ENCODE measurements at places on chromosomes 11 and 22.

GRCh38 chr22:50139843-50140415, 30.6 kb upstream of the PANX2 start:
- no peak for DNase-seq

DNA sequence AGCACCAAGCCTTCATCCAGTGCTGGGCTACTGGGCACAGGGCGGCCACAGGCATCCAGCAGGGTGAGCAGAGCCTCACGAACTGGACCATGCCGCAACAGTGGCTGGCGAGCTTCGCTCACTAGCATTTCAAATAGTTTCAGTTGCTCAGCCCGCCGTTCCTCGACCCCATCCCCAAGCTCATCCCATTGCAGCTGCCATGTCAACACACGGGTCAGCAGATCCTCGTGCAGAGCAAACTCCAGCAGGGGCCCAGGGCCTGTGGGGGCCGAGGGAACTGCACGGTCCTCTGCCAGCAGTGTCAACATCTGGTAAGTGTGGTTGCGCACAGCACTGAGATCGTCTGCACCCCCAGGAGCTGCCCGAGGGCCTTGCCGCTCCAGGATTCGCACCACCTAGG, 10.6 kb downstream of the FHIP1B start:
- DNase-seq: no peak

DNA sequence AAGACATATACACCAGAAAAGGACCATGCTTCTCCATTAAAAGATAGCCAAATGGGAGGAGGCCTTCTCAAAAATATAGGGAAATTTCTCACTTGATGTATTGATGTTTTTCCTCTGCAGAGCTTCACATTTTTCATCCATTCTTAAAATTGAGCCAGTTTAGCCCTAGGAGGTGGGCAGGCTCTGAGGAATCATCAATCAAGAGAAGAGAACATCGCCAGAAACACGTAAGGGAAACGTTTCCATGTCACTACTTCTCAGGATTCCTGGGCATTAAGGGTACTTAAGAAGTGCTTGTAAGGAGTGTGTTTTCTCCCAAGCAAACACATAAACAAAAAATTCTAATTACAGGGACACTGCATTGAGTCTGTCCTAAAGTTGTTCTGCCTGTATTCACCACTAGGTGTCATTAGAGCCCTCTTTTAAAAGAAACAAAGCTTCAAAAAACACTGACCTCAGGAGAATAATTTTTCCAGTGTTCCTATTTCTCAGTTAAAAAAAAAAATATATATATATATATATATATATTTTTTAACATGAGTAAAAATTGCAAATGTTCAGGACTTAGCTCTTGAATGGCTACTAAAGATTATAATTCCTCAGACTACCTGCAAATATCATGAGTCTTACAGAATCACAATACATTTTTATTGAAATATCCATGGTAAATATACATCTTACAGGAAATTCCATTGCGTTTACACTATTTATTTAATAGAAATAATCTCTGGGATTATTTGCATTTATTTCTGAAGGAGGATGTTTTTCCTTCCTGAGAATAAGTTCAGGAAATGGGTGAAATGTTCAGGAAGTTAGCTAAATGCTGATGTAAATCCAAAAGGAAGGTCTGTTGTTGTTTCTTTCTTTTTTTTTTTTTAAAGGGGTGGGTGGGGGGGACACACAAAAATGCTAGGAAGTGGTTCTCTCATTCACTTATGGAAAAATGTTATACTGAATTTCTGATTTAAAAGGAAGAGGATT, 16.0 kb downstream of the FZD4 start:
- no peak for DNase-seq

DNA sequence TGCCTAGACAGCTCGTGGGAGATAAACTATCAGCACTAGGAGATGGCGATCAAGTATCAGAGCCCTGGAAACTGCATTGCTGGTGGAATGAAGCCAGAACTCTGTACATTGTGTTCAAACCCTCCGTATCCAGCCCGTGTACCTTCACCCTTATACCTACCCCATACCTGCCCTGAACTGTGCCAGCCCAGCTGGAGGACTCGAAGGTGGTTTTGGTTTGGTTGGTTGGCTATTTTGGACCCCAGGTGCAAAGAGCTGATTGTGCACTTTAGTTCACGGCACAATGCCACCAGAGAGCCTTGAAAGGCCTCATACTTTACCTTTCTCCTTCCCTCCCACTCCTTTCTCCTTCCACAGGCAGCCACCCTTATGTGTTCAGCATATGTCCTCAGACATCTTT, 16.0 kb downstream of the FAM83F start:
- no peak for DNase-seq

GRCh38 chr11:119599864-119600541, 129.0 kb downstream of the NECTIN1 start:
- DNase-seq: no peak

DNA sequence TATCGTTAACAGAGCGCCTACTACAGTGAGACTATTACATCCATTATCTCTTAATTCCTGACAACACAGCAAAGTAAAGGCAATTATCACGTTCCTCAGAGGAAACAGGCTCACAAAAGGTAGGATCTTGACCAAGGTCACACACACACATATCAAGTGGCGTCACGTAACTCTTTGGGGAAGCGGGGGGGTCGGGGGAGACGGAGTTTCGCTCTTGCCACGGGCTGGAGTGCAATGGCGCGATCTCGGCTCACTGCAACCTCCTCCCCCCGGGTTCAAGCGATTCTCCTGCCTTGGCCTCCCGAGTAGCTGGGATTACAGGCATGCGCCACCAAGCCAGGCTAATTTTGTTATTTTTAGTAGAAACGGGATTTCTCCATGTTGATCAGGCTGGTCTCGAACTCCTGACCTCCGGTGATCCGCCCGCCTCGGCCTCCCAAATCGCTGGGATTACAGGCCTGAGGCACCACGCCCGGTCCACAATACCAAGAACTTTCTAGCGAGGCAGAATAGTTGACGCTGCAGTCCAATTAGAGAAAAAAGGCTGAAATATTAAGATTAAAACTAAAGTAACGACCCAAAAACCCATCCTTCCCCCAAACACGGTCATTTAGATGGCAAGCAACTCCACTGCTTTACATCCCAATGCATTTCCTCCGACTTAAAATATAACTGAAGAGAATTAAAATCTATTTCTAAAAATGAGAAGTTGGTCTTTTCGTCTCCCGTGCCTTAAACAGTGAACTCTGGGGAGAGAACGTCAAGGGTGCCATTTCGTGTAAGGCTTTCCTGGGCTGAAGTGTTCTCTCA, 1.2 kb downstream of the DDX17 start:
- no peak for DNase-seq

DNA sequence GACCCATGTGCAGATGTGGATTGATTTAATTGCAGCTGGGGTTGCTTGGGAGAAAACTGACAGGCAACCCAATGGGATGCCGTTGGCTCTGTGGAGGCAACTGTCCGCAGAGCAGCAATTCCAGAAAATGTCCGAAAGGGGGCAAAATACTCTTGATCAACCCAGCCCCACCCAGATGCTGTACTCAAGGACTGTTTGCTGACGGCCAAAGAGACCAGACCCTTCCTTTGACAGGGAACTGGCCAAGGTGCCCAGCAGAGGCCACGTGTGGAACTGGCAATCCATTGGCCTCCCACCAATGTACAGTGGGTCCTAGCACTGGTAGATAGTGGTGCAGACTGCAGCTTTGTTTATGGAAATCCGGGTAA, 29.7 kb upstream of the KCNA4 start:
- DNase-seq: no peak

DNA sequence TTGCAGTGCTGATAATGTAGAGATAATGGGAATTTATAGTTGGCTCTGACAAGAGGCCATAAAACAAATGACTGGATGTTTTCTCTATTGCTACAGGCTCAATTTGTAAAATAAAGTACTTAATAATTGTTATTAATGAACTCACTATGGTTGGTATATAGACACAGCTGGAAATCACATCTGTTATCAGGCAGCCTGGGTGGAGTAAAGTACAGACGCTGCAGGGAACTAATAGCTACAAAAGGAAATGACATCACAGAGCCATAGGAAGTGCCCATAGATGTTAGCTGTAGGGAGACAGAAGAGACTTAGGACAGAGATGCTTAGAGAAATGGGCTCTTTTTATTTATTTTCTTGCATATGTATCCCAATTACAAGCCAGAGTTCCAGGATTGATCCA, 81.0 kb upstream of the SNX19 start:
- no peak for DNase-seq

DNA sequence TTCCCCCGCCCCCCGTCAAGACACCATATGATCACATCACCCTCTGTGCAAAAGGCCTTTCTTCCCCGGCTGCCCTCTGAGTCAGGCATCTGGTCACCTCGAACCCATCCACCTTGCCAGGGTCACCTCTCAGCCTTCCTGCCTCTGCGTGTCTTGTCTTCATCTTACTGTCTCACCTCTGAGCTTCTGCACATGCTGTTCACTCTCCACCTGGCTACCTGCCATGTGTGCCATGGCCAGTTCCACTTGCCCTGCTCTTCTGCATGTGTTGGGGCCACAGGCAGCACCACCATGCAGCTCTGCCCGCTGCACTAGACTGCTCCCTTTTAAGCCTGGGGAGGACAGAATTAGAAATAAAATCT, 9.8 kb downstream of the ZNF74 start:
- DNase-seq: no peak

DNA sequence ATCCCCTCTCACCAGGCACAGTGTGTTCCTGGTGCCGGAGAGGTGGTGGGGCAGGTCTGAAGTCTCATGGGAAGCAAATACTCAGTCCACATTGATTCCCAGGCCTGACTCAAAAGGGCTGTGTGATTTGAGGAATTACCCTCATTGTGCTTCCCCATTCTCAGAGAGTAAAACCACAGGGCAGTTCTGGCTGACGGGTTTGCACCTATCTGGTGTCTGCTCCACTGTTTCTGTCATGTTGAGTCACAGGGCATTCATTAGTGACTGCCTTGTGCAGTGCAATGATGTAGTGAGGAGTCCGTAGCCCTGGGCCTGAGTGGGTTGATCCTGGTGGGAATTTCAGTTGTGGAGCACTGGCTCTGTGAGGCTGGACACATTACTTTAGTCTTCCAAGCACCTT, 85.2 kb upstream of the ARHGAP20 start:
- no peak for DNase-seq

DNA sequence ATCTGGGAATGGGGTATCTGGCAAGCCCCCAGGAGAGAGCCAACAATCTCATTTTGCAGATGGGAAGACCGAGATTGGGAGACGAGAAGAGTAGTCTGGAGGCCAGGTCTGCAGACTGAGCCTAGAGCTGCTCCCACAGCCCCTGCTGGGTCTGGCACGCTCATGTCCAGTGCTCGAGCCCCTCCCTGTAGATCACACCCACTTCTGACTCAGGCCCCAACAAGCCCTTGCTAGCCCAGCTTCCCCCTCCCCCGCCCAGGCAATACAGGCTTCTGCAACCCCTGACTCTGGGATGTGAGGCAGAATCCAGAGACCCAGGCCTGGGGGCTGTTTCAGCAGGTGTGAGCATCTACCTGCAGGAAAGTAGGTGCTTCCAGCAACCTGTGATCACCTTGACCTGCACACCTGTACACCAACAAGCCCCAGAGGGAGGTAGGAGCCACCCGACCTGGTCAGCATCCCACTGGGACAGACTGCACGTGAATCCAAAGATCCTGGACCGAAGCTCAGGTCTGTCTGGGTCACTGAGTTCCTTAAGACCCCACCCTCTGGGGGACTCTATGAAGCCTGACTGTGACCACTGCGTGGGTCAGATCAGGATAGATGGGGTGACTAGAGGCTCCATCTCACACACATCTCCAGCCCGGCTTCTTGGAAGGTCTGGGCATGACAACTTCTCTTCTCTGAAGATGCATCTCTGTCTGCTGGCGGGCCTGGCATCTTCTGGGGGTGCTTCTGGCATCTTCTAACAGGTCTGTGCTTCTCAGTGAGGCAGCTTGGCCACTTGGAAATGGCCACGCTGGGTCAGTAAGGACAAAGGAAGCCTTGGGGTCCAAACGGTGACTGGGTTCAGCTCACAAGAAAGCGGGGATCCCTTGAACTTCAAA, 29.3 kb downstream of the LINC01488 start:
- DNase-seq: no peak

DNA sequence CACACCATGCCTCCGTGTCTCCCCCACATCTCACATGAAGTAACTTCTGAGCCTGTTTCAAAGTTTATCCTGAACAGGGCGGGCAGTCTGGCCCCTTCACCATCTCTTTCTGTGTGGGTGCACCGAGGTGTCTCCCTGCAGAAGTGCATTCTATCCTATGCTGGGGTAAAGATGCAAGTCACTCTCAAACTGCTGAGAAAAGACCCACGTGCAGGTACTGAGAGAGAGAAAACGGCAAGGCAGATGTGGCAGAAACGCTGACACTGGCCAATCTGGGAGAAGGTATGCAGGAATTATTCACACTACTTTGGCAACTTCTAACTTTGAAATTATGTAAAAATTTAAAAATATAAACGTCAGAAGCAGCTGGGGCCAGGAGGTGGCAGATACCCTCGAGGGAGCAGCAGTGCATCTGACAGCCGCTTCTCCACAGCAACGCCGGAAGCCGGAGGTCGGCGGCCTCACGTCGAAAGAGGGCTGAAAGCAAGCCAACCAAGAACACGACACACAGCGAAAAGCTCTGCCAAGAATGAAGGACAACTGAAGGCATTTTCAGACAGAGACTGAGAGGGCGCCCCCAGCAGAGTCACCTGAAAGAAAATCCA, 34.2 kb upstream of the MOB2 start:
- DNase-seq: no peak

DNA sequence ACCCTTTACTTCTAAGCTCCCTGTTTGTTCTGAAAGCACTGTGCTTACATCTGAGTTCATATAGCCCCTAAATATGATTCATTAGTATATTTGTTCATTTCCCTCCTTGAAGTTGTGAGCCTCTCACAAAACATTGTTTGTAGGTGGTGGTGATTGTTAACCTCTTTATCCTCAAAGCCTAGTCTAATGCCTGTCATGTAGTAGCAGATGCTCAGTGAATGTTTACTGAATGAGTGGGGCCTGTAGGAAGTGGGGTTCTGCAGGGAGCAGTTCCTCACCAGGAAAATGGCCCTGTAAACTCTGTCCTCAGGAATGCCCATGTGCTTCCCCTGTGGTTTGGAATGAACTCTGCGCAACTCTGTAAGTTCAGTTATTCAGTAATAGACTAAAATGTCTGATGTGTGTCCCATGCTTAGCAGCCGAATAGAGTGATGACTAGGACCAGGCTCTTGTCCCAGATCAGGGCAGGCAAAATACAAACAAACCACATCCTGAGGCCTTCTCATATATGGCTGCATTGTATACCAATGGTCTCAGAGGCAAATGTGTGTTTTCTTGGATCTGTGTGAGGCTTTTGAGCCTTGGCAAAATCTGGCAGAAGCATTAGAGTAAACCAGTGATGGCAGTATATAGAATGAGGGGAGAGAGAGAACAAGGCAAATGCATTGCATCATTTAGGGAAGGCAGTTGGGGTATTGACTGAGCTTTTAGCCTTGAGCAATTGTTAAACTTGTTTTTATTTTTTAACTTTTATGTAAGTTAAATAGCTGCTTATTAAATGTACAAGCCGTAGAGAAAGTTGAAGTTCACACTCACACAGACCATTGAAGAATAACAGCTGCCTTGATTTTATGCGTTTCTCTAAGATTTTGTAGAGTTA, 91.4 kb upstream of the BIRC3 start:
- DNase-seq: no peak

GRCh38 chr11:119473901-119474681, 51.1 kb upstream of the THY1 start:
- no peak for DNase-seq
